ENCODE measurements at places on chromosomes 2 and 18.

- DNase-seq: no peak
Measured at GRCh38 chr18:59038295-59039039, 101.2 kb upstream of the SEC11C start.

- DNase-seq: no peak
Measured at GRCh38 chr2:240251848-240252190, 111.4 kb upstream of the OTOS start.

- no peak for DNase-seq
Measured at GRCh38 chr2:113126845-113127645, at the start of gene IL1RN. Gene IL1RN (plus strand): TSS chr2:113127598. CDS start chr2:113127625, 27 bp downstream.

- DNase-seq: no peak
Measured at GRCh38 chr2:232318169-232318855, 60.2 kb upstream of the ALPP start.

DNA sequence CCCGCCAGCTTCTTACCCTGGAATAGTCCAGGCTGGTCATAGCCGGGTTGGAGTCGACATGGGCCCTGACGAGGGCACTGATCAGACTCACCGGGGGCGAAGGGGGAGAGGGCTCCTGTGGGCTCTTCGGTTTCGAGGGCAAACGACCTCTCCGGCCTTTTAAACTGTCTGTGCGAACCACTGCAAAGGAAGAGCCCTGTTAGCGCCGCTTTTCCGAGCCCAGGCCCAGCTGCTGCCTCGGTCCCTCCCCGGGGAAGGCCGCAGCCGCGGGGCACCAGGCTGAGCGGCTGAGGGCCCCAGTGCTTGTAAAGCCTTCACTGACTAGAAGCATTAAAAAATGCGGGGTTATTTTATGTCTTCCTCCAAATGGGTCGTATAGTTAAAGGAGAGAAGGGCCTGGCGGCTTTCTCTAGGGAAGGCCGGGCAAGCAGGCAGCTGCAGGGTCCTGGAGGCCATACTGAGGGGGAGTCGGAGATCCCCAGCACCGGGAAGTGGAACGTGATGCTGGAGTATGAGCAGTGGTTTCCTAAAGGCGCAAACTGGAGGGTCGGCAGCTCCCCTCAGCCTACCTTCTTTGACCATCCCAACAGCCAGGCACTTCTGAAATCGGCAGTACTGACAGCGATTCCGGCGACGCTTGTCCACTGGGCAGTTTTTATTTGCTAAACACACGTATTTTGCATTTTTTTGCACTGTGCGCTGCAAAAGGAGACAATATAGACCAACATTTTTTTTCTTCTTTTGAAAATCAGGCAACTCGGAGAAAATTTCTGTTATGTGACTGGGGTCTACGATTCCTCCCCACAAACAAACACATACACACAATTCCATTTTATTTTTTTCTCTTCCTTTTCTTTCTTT is 4.5 kb downstream of the NR4A2 start:
- no peak for DNase-seq
